ENCODE measurements at places on chromosomes 1 and 21.
A peak's percentile ranks its signal among the peaks of the same experiment; 100 is the strongest.

DNA sequence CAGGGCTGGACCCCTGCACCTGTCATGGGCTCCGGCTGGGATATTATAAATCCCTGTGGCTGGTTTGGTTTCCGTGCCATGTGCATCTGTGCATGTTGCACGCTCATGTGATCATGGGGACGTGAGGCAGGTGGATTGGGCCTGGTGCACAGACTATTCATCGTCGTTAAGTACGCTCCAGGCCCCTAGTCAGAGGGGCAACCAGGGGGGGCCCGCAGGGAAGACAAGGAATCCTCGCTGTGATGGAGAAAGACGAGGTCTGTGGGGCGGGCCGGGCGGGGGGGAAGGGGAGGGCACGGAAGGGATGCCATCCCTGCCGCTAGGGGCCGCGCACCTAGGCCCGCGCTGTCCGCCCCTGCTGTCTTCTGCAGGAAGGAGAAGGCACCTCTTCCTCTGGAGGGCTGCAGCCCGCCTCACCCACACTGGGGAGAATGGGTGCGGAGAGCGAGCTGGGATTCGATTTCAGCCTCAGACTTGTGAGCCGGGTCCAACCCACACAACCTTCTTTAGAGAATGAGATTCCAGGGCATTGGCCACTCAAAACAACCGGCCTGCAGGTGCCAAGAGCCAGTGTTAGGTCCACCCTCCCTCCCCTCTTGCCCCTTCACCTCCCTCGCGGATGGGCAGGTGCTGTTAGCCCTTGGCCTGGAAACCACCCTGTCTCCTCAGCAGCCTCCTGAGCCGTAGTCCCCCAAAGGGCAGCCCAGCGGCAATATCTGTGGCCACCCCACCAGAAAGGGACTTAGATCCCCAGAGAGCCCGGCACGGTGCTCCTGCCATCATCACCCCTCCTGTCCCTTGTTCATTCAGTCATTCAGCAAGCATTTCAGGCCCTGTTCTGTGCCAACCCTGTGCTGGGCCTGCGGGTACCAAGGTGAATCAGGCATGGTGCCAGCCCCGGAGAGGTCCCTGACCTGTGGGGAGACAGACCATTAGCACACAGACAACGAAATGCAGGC is 950 bp upstream of the LRP8 start:
- DNase-seq = no peak

DNA sequence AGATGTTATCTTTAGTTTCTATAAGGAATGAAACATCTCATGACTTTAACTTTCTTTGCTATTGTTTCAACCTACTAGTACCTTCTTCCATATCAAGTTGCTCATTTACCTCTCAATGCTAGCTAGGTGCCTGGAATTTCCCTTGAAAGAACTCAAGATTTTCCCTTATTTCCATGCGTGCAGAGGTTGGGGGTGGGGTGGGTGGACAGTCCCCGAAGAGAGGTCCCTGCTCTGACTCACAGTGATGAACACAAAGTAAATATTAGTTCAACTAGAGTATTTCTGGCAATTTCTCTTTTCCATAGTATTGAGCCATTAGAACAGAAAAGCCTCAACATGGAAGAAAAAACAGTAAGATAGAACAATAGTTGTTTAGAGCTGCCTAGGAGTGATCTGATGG is 239.0 kb upstream of the ZP4 start:
- no peak for DNase-seq

DNA sequence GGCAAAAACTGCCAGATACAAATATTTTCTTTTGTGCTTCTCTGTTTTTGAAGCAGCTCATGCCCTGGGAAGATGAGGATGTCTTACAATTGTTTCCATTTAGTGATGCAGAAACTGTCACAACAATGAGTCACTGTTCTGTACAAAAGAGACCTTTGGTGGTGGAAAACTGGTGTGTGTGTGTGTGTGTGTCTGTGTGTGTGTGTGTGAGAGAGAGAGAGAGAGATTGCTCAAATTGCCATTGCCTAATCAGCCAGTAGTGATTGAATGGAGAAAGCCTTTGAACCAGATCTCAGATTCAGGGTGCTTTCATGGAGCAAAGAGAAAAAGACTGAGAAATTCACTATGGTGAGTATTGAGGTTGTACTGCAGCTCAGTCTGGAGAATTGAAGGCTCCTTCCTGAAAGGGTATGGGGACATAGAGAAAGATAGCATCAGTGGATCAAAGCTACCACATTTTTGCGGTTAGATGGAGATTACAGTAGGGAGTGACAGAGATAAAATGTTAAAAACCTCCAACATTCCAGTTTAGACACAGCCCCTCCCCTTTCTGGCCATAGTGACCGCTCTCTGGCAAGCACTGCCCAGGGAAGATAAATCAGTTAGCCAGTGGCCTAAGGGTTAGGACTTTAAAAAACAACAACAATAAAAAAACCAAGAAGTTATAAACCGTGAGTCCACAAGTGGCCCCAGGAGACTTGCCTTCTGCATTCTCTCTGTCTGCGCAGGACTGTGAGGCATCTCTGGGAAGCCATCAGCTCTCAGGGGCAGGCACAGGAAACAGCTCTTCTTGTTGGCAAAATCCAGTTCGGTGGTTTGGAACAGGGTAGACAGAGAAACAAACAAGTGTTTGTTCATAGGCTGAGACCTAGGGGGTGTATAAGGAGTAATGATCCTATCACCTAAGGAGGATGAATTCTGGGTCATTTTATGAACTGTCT is 406.5 kb downstream of the DUSP10 start:
- no peak for DNase-seq

DNA sequence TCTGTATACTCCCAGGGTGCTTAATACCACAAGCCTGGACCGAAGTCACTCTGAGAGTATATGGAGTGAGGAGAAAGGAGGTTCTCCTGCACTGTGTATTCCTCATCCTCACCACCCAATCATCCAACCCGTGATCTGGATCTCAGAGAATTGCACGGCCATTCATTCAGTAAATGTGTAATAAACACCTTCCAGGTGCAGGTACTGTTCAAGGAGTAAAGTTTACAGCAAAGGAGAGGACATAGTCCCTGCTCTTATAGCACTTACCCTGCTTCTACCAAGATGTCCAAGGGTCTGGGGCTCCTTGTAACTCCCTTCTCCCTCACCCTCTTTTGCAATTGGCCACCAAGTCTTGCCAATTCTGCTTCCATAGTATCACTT is 139.2 kb upstream of the JUN start:
- DNase-seq = no peak

DNA sequence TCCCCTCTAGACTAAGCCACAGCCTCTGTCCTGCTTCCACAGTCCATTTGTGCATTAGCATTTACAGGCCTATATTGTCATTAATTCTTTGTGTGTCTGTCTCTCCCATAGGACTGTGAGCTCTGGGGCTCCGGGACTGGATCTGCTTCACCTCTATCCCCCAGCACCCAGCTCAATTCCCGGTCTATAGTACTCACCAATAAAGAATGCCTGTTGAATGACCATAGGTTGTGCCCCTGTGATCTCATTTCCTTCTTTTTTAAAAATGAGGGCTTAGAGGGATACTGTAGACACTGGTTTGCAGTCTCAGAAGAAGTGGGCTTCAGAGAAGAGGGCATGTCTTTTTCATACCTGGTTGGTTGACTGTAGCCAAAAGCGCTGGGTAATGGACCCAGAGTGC is 8.8 kb upstream of the POU3F1 start:
- DNase-seq = no peak

GRCh38 chr1:23854568-23854967 is 13.5 kb downstream of the FUCA1 start:
- peak; percentile 23 for DNase-seq

GRCh38 chr1:207964195-207964966 is 53.5 kb upstream of the CD34 start:
- DNase-seq = no peak

- peak; percentile 11 for DNase-seq
Measured at GRCh38 chr1:84936116-84936810, 43.3 kb upstream of the LPAR3 start.

Data from NK-92 treated with Interleukin-12 subunit alpha and Interleukin-12 subunit beta, amount 100 ng/mL, for 24 hours (cell line).